ENCODE measurements at places on chromosomes 1 and 21.

- DNase-seq: no peak
Measured at GRCh38 chr21:43369124-43369523, 57.8 kb downstream of the SIK1 start.

- DNase-seq: no peak
Measured at GRCh38 chr21:26836528-26836927, 8.7 kb downstream of the ADAMTS1 start.

GRCh38 chr1:217393896-217394295, 237.0 kb downstream of the GPATCH2 start:
- DNase-seq: no peak

DNA sequence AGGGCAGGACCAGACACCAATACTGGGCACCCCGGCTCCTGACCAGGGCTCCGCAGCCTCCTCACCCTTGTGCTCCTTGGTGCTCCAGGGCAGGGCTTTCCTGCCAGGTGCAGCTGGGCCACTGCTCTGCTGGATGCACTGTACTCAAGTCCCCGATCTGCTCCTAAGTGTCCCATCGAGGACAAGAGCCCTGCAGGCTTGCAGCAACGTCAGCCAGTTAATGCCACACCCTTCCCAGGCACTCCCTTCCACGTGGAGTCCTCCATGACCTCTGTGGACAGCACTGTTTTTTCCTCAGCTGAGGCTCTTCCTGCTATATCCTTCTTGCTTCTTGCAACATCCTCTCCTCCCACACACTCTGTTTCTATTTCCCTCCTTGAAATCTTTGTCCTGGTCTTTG, 94.0 kb upstream of the NGF start:
- no peak for DNase-seq

DNA sequence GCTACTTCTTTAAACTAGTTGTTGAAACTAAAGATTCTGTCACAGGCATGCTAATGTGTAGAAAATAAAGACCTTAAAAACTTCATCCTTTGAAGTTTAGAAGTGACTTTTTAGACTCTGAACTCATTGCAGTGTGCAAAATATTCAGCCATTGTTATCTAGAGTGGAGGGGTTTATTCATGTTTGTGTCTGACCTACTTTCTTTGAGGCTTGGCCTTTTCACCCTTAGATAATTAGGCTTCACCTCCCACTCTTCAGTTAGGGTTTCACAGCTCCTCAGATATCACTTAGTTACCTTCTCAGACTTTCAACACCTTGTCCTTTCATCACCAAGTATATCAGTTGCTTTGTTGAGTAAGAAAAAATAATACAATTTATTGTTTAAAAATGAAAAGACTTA, 75.9 kb downstream of the IVNS1ABP start:
- DNase-seq: no peak

- DNase-seq: no peak
Measured at GRCh38 chr1:40944326-40944725, 35.2 kb upstream of the CTPS1 start.

DNA sequence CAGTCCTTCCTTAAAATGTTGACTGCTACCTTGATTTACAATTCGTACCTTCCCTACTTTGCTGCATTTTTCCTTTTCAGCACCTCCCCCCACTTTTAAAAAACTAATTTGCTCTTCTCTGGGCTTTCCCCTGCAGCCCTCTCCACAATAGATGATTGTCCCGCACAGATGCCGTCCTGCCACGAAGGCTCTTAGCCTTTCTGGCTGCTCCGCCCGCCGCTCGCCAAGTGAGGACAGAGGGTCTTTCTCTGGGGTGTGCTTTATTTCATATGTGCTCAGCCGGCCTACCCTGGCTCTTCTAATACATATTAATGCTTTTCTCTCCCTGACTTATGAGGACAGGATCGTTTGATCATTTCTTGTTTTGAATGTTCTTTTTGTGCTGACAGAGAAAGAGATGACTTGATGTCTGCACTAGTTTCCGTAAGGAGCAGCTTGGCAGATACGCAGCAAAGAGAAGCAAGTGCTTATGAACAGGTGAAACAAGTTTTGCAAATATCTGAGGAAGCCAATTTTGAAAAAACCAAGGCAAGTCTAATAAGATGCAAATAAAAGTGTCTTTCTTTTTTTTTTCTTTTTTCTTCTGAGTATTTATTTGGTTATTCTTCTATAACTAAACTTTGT, 60.6 kb downstream of the SDCCAG8 start:
- no peak for DNase-seq

GRCh38 chr1:47682198-47682597, 244.4 kb downstream of the FOXD2 start:
- no peak for DNase-seq

DNA sequence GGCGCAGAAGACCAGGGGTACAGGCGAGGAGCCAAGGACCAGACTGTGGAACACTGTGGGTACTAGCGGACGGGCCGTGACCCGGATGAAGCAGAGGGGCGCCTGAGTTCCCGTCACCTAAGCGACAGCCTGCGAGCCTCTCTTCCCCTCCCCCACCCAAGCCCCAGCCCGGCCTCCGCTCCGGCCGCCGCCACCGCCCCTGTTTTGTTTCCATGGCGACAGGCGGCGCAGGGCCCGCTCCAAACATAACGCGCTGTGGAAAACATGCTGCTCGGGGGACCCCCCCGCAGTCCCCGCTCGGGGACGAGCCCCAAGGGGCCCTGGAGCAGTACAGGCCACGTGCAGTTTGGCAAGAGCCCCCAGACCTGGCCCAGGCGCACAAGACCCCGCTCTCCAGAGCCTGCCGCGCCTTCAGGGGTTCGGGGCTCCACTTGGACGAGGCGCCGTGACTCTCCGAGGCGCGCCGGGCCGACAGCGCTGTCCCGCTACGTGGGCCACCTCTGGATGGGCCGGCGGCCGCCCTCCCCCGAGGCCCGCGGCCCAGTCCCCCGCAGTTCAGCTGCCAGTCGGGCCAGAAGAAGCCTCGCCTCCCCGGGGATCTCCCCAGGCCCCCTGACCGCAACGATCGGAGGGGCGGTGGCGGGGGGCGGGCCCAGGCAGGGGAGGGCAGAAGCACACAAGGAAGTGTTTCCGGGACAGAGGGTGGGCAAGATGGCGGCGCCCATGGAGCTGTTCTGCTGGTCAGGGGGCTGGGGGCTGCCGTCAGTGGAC, at the start of gene MTX1:
MTX1 (plus strand) TSS at position 155 of the 771 bp plus-strand sequence; CDS start at position 265, 110 bp downstream.
- peak; percentile 84 for DNase-seq

- no peak for DNase-seq
Measured at GRCh38 chr1:23732363-23733224, 10.7 kb upstream of the ELOA start.

DNA sequence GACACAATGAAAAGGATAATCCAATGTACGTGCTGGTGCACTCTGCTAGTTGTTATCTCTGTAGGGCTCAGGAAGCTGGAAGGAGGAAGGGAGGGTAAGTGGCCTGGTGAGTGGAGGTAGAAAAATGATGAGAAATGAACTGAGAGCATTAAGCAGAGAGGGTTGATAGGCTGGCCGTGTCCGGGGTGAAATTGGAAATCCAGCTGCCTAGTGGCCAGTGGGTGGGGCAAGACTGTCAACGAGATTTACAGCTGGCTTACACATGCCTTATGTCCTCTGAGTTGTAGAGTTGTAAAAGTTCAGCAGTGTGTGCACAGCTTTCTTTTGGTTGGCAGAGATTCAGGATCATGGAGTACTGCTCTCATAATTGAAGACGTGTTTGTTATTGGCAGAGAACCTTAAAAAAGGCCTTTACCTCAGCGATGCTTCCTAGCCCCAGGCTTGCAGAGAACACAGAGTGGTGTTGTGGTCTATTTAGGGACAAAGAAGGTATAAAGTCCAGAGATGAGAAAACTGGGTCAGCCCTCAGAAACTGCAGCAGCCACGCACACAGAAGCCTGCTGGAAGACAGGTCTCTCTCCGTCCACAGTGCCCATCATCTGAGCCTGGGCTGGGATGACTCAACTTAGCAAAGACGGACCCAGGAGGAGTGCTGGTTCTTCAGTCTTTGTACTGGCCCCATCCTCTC, 132.4 kb downstream of the EDEM3 start:
- no peak for DNase-seq

GRCh38 chr21:28387220-28387619, 605.5 kb downstream of the LTN1 start:
- no peak for DNase-seq

DNA sequence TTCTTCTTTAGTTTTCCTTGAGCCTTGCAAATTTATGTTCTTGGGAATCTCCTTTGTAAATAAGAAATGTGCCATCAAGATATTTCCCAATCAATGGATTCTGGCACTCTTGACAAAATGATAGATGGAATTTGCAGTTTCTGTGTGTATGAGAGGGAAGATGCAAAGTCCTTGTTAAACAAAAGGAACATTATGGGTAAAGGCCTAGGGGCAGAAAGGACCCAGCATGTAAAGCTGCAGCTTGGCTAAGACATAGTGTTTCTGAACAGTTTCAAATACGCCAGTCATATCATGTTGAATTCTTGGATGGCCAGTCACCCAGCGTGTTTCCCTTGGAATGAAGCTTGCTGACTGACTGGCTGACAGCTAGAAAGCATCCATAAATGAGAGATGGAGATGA, 210.8 kb downstream of the NFIA start:
- no peak for DNase-seq

GRCh38 chr1:83761167-83762038, 237.5 kb downstream of the TTLL7 start:
- DNase-seq: peak; percentile 2

DNA sequence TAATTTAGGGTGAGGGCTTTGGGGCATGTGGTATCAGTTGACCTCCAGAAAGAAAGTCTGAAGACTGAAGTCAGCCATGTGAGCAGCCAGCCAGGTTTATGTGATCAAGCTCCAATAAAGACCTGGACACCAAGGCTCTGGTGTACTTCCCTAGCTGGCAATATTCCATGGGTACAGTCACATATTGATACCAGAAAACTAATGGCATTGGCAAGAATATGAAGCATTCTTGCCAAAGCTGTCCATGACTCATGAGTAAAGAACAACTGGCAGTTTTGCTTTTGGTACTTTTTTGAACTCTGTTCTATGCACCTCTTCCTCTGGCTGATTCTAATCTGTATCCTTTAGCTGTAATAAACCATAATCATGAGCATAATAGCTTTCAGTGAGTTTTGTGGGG, 415.3 kb upstream of the CAMK1G start:
- DNase-seq: no peak

DNA sequence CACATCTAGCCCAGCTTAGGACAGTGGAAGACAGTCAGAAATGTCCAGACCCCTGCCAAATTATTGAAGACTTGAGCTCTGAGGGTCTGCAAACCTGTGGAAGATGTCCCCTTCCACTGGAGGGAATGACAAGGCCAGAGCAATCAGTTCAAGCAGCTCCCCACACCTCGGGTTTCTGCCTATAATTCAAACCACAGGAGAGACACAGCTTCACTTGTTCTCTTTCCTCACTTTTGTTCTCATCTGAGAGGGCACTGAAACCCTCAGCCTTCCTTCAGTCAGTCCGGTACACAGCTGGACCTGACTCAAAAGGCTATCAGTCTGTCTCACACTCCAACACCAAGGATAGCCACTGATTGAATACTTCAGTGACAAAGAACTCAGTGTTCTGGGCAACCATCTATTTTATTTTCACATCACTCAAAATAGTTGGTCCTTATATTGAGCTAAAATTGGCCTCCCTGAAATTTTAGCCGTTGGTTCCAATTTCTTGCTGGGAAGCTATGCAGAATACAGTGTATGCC, 70.1 kb downstream of the TENT5C start:
- no peak for DNase-seq
